ENCODE measurements at places on chromosomes 3 and 15.

- no peak for DNase-seq
These were observed 46.0 kb downstream of the PPCDC start for GRCh38 chr15:75069301-75069925.

DNA sequence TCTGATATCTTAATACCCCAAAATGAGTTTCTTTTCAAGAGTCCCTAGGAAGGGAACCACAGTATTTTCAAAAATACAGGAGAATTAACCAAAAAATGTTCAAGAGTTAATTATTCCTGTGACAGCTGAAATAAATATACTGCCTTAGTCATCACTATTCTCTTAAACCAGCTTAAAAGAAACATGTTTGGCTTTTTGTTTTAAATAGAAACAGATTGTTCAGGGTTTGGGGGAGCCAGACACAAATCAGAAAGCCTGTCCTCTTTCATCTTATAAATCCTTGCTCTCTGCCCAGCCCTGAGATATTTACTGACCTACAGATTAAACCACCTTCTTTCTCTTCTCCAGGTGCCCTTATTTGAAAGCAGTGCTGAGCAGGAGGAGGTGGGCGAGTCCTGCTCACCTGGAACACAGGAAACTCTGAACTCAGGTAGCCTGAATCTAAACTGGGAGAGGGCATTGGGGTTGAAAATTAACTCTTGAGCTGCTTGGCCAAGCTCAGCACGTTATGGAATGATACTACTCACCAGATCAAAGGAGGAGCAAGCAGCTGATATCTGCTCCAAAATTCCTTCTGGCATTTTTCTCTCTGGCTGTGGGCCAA lies 84.1 kb upstream of the SPRED1 start:
- no peak for DNase-seq

GRCh38 chr3:22372292-22373062 lies 621.5 kb upstream of the ZNF385D start:
- no peak for DNase-seq

- DNase-seq = no peak
These were observed 557.6 kb downstream of the IGSF11 start for GRCh38 chr3:118476885-118477618.

- no peak for DNase-seq
These were observed 194.1 kb downstream of the TPRG1 start for GRCh38 chr3:189365609-189366564.

DNA sequence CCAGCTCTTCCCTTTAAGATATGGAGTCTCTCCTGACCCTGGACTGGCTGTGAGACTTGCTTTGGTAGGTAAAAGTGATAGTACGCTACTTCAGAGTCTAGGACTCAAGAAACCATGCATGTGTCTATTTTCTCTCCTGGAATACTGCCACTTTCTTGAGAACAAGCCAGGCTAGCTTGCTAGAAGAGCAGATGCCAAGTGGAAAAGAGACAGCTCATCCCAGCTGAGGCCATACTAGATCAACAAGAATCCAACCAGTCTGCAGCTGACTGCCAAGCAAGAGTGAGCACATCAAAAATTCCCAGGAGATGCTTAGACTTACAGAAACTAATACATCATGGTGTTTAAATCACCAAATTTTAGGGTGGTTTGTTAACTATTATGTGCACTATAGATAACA lies 208.3 kb upstream of the RBMS3 start:
- peak; percentile 33 for DNase-seq

- no peak for DNase-seq
These were observed 269.7 kb downstream of the XXYLT1 start for GRCh38 chr3:195001261-195001660.

DNA sequence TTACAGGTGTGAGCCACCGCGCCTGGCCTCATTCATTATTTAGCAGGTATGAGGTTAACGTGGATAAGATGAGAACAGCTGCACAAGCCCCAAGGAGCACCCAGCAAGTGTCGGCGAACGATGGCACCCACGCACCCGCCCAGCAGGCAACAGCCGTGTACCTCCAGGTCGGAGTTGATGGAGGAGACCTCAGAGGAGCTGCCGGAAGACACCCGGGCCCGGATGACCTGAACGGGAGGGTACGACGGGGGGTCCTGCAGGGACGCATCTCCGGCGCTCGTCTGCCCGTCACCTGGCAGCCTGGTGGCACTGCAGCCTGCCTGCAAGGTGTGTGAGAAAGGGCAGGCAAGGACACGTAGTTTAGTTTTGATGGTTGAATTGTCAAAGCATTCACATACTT lies 29.1 kb downstream of the TMEM44 start:
- DNase-seq = no peak

DNA sequence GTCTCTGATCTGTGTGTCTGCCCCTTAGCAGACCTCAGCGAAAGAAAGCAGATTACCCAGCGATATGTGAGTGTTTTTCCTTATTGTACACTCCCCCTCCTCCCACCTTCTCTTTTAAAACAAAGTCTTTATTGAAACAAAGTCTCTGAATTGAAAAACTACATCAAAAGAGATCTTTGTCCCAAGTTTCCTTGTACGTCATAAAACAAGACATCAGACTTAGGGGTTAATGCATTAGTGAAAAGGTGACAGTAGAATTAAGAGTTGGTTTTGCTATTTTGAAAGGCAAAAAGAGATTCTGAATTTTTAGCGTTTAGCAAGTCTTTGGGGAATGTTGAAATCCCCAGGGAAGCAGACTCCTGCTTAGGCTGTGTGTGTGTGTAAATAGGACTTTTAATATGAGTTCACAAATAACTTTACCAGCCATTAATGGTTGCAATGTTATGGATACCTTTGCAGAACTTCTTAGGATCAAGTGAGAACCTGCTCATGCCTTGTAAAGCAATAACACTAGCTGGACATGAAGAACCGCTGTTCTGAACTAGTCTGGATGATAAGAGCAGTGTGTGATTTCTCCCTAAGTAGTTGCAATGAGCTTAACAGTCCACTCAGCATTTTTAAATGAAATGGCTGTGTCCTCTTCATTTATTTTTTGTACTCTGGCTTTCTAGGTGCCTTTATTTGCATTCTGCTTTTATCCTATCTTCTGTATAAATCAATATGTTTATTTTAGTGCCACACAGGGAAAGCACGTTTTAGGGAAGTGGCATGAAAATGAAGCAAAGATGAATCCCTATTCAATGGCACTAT lies 136.6 kb downstream of the MCTP2 start:
- DNase-seq = no peak

- no peak for DNase-seq
These were observed 46.2 kb downstream of the PTH1R start for GRCh38 chr3:46923559-46924350.

DNA sequence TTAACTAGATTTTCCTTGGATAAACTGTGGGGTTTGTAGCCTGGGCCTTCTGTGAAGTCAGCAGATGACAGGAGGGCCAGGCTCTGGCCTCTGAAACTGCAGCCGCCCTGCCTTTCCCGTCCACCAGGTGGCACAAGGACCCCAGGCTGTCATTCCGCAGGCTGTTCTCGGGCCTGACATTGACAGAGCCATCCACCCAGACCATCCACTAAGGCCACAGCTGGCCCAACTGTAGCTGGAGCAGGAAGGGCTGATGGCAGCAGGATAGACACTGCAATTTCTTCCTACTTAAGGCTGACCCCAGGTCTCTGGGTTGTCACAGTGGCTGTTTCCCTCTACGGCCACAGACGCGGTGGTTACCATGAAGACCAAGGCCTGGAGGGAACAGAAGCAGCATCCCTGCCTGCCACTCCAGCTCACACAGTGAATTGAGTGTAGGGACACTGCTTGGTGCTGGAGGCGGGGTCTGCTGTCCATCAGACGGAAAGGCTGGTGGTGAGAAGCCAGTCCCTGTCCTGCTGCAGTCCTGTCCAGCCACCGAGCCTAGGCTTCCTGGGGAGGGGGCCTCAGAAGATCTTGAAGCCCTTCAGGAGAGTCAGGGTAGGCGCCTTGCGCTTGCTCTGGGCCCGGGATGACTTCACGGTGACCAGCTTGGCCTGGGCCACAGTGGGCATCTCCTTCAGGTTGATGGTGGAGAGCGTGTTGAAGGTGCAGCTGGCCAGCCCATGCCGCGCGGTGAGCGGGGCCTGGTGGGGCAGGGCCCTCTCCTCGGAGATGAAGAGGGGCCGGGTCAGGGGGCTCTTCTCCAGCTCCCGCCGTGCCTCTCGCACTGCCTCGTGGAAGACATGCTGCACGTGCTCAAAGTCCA lies 9.4 kb downstream of the SLC51B start:
- no peak for DNase-seq

DNA sequence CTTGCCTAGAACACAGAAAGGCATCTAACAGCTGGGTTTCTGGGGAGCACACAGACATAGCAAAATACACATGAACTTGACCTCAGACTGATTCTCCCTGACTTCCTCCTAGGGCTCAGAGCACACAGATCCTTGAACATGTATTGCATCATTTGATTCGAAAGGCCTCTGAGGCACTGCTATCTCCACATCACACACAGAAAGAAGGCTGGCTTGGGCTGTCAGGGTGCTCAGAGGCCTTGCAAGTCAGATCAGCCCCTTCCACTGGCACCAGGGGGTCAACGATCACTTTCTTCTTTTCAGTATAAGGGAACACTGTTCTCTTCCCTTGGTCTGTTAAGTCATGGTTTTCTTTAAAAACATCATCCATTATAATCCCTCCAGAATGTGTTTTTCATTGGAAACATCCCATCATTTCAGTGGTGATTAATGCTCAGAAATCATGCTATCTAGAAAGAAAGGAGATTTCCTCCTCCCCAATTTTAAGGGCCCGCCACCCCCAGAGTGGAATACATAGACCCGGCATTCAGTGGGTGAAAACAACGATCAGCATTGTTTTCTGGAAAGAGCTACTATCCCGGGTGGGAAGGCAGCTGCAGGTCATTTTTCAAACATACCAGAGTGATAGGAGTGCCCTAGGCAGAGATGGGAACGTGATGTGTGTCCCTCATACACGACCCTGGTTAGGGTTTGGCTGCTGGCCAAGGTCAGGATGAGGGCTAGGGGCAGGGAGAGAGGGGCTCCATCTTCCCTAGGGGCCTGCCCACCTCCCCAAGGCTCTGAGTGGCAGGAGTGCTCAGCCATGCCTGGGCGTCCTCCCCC lies 253.3 kb upstream of the LYSMD4 start:
- peak; percentile 13 for DNase-seq

DNA sequence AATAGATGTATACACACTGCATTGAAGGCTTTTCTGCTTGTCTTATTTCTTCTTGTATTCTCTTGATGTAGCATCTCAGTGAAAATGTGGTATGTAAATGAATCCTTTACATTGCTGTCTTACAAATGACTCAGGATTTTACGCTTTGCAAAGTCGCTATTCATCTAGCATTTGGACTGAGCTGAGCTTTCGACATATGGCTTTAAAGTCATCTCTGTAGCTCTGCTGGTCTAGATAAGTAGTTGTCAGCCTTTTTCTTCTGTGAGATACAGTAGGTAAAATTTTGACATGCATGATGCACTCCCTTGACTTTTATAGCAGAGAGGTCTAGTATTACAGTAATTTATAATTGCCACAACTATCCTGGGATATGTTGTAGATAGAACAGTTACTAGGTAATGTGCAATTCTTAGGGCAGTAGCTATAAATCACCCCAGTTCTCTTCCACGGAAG lies 16.8 kb downstream of the MEF2A start:
- peak; percentile 32 for DNase-seq

DNA sequence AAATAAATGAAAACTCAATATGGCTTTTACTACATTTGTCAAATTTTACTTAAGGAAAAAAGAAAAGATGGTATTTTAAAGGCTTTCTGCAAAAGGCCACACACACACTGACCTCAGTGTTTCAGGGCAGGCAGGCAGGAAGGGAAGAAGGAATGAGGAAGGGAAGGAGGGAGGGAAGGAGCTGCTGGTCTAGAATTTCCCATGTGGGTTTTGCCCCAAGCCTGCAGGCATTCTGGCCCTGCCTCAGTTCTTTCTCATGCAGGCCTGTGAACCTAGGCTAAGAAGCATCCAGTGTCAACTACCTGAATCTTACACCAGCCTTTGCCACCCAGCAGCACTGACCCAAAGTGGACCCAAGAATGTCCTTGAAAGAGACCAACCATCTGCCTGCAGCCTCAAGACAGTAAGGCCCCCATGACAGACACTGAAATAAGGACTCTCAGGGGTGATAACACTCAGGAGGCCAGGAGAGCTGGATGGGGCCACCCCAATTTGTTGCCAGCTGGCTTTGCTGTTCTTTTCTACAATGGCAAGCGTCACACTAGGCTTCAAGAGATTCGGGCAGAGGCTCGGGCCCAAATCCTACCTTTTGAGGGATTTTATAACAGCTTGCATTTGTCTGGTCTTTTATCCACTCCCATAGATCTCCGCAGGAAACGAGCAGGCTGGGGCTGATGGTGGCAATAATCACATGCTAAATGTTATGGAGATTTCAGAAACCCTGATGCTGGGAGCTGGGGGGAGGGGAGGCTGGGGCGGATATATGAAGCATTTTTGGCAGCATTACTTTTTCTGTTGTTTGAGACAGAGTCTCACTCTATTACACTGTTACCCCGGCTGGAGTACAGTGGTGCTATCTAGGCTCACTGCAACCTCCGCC lies 51.4 kb downstream of the XXYLT1 start:
- no peak for DNase-seq

DNA sequence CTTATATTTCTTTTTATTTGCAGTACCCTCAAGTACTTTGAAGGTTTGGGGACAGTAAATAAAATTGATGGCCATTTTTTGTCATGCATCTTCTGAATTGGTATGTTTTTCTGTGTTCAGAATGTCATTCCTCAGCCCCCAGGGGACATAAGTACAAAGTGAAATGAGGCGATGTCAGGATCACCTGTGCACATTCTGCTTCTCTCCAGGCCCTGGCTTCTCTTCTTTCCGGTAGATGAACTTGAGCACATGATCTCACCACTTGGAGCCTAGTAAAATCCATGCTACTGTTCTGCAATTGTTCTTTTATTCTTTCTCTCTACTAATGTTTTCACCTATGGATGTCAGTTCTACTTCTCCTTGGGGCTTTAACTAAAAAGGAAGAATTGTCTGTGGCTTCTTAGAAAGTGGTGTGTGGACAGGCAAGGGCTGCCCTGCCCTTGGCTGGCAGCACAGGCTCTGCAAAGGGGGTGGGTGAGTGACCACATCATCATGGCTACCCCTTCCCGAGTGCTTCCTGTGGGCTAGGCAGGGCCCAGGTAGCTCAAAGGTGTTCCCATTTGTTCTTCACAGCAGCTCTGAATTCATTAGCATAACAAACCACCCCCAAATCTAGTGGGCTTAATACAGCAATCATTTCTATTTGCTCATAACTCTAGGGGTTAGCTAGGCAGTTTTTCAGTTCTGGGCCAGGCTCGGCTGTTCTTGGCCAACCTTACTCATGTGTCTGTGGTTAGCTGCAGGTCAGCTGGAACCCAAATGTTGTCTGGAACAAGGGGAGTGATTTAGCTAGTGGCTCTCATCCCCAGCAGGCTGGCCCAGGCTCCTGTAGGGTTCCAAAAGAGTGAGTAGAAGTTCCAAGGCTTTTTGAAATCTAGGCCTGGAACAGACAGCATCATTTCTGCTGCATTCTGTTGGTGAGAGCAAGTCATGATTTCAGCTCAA lies 154.0 kb upstream of the CTDSPL start:
- no peak for DNase-seq

GRCh38 chr3:189803254-189803653 lies 172.1 kb downstream of the TP63 start:
- DNase-seq = no peak

GRCh38 chr3:66507423-66508260 lies 6.8 kb upstream of the LRIG1 start:
- no peak for DNase-seq

Data from fibroblast of skin of left biceps (primary cell).